Thyroid gland (tissue), 4 donors: ENCODE measurements at places on chromosomes 11 and 22. TPM values are rescaled to one million over a fixed set of nuclear protein-coding genes. Genes with fewer than 3 reads are reported as not detected.

GRCh38 chr11:7538031-7538430 lies 24.2 kb downstream of the PPFIBP2 start:
- H3K27ac ChIP-seq: peak overlapping the region; percentile 79
- H3K27me3 ChIP-seq: no peaks in the 10 kb centered on the region
- H3K4me1 ChIP-seq: peaks cover 70% of the 10 kb centered on the region
- no peak for DNase-seq
- H3K4me3 ChIP-seq: no peak overlapping the region

- peak overlapping the region; percentile 85 for H3K4me3 ChIP-seq
- peaks cover 9% of the 10 kb centered on the region for H3K36me3 ChIP-seq
- H3K4me1 ChIP-seq: peaks cover 44% of the 10 kb centered on the region
- no peak for DNase-seq
- H3K27me3 ChIP-seq: no peaks in the 10 kb centered on the region
These were observed 959 bp downstream of the CCND1 start for GRCh38 chr11:69641681-69642548.

The QSER1 gene
- total RNA-seq: 35.5 TPM

- H3K27me3 ChIP-seq: no peaks in the 10 kb centered on the region
- DNase-seq: peak; percentile 20
- peak overlapping the region; percentile 66 for H3K4me3 ChIP-seq
- H3K4me1 ChIP-seq: peaks cover 33% of the 10 kb centered on the region
These were observed 603 bp upstream of the ZFTA start for GRCh38 chr11:63769042-63769713.

DNA sequence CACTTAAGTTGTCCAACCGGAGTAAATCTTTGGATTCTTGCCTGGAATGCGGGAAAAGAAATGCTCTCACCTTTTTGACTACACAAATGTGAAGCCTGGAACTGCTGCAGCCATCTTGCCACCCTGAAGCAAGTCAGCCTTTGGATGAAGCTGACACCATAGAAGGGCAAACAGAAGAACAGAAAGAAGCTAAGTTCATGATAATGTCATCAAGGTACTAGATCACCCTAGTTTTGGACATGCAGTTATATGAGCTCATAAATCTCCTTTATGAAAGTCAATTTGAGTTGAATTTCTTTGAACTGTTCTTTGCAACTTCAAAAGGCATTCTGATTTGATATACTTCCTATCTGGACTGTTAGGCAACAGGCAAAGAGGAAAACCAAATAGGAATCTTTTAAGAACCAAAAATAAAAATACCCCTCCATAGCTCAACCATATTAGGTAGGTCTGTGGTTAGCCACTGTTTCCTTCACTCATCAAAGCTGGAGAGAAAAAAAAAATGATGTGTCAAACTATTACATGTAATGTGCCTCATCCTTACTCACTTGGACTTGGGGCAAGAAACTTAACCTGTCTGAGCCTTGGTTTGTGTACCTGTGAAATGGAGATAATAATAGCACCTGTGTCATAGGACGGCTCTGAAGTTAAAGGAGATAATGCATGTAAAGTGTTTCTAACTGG lies 91.9 kb downstream of the WT1 start:
- no peaks in the 10 kb centered on the region for H3K4me1 ChIP-seq
- no peaks in the 10 kb centered on the region for H3K27me3 ChIP-seq
- no peak overlapping the region for H3K4me3 ChIP-seq
- H3K36me3 ChIP-seq: no peaks in the 10 kb centered on the region

The CHADL gene
- total RNA-seq: 7.5 TPM

DNA sequence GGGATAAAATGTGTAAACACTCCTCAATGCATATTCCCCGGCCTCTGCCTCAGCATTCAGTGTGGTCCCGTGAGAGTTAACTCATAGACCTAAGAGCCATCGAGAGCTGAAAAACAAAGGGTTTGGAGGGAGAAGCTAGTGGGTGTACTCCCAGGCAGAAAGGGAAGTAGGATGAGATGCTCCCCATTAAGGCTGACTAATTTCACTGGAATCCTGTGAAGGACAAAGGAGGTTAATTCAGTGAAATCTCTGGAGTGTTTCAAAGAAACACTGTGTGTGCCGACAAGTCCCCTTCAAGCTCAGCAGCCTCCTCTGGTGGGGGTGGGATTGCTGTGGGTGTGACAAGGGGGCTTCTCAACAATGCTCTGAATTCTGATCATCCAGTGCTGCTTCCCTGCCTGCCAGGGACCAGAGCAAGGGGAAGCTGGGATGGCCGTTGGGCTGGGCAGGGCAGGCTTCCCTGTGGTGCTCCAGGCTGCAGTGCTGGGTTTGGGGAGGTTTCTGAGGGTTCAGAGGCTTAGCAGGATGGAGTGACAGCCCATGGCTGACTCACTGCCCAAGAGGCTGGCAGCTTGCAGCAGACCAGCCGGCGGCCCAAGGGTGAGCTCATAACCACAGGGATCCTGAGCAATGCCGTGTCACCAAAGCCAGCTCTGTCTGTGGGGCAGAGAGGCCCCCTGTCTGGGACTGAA lies 61.4 kb upstream of the BMAL1 start:
- no peaks in the 10 kb centered on the region for H3K27me3 ChIP-seq
- H3K36me3 ChIP-seq: no peaks in the 10 kb centered on the region
- H3K27ac ChIP-seq: no peak overlapping the region

The ACRV1 gene
- total RNA-seq: not detected

The MUC2 gene
- not detected for total RNA-seq

- no peak overlapping the region for H3K27ac ChIP-seq
- no peaks in the 10 kb centered on the region for H3K36me3 ChIP-seq
- no peak overlapping the region for H3K4me3 ChIP-seq
- no peaks in the 10 kb centered on the region for H3K27me3 ChIP-seq
- no peaks in the 10 kb centered on the region for H3K4me1 ChIP-seq
- no peak for DNase-seq
These were observed 14.0 kb upstream of the ARHGAP42 start for GRCh38 chr11:100673063-100673462.

DNA sequence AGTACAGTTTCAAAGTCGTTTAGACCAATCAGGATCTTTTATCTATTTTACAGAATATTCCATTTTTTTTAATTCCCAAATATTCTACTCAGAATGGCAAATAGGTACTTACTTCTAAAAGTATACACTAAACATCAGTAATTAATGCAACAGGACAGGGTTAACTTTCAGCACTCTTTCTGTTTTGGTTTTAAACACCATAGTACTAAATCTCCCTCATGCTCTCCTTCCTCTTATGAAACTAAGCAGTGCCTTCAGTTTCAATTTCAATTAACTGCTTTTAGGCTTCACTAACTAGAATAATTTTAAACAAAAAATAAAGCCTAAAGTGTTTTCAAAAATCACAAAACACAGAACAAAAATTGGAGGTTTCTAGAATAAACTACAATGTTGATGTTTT lies 57.9 kb downstream of the NOX4 start:
- no peaks in the 10 kb centered on the region for H3K4me1 ChIP-seq
- no peak overlapping the region for H3K4me3 ChIP-seq
- H3K27ac ChIP-seq: no peak overlapping the region
- H3K27me3 ChIP-seq: no peaks in the 10 kb centered on the region
- H3K36me3 ChIP-seq: no peaks in the 10 kb centered on the region

- H3K4me1 ChIP-seq: no peaks in the 10 kb centered on the region
- H3K27ac ChIP-seq: no peak overlapping the region
- no peaks in the 10 kb centered on the region for H3K36me3 ChIP-seq
- no peak overlapping the region for H3K4me3 ChIP-seq
These were observed 22.4 kb upstream of the API5 start for GRCh38 chr11:43289368-43289767.

DNA sequence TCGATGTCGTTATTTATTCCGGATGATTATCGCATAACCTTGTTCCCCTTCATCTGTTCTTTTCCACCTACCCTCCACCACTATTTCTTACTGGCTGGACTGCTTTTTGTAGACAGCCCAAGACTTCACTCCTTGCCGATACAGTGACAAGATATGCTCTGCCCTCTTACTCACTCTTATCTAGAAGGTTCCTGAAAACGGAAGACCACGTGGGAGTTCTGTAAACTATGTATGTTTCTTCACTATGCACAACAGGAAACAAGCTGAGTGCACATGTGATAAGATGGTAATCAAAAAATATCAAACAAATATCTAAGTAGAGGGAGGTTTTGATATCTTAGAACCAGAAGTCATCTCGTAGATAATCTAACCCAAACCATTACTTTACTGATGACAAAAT lies 122.9 kb upstream of the ARHGAP20 start:
- H3K27ac ChIP-seq: no peak overlapping the region
- H3K4me3 ChIP-seq: no peak overlapping the region
- H3K27me3 ChIP-seq: no peaks in the 10 kb centered on the region
- H3K36me3 ChIP-seq: no peaks in the 10 kb centered on the region

GRCh38 chr11:47234669-47235100 lies 13.9 kb downstream of the ACP2 start:
- H3K27ac ChIP-seq: no peak overlapping the region
- H3K4me3 ChIP-seq: no peak overlapping the region
- H3K4me1 ChIP-seq: no peaks in the 10 kb centered on the region
- H3K36me3 ChIP-seq: peaks cover 9% of the 10 kb centered on the region

DNA sequence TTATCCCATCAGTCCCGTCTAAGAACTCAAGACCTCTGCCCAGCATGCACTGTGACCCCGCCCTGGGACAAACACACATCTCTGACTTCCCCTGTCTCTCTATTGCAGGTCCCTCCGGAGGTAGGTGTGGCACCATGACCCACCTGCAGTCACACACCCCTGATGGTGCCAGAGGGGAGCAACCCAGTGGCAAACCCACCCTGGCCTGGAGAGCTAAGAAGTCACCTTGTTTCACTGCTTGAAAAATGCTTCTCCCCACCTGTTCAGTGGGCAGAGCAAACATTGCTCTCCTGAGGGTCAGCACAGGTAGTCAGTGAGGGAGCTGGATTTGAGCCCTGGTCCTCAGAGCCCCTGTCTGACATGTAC lies 23.9 kb downstream of the CAPN1 start:
- H3K4me1 ChIP-seq: no peaks in the 10 kb centered on the region
- peaks cover 63% of the 10 kb centered on the region for H3K36me3 ChIP-seq
- DNase-seq: no peak
- H3K27me3 ChIP-seq: no peaks in the 10 kb centered on the region
- no peak overlapping the region for H3K27ac ChIP-seq

- H3K27ac ChIP-seq: no peak overlapping the region
- peaks cover 22% of the 10 kb centered on the region for H3K4me1 ChIP-seq
- DNase-seq: no peak
- no peaks in the 10 kb centered on the region for H3K27me3 ChIP-seq
- no peaks in the 10 kb centered on the region for H3K36me3 ChIP-seq
These were observed 62.7 kb downstream of the WNT7B start for GRCh38 chr22:45914309-45914708.

DNA sequence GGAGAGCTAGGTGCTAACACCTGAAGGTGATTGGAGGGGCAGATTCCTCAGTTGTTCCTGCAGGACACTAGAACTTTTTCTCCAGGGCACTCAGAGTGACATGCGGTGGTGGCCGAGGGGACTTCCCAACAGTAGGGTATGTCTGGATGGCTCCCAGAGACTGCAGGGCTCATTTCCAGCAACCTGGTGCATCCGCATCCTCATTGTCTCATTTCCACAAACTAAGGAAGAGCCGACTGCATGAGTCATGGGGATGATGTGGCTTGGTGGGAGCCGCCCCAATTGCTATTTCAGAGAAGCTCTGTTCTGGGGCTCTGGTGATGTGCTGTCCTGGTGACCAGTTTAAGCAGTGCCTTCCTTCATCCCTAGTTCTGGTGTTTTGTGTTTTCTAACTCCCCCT lies 2.8 kb upstream of the ROBO4 start:
- peaks cover 20% of the 10 kb centered on the region for H3K4me1 ChIP-seq
- H3K27me3 ChIP-seq: no peaks in the 10 kb centered on the region
- H3K36me3 ChIP-seq: no peaks in the 10 kb centered on the region
- DNase-seq: peak; percentile 28
- no peak overlapping the region for H3K4me3 ChIP-seq

DNA sequence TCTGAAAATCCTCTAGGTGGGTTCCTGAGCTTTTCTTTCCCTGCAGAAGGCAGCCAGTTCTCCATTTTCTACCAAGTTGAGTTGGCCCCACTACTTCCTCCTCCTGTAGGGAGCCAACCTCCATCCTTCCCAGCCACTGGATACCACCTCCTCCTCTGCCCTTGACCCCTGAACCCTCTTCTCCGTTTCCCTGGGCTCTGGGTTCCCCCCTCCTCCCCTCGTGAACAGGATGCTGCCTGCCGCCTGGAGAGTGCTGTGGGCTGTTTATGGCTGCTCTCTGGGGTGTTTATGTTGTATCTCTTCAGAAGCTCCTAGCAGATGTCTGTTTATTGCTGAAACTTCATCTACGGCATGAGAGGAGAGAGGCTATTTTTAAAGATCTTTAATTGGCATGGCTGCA lies 8.6 kb downstream of the MICAL2 start:
- no peak overlapping the region for H3K27ac ChIP-seq
- no peaks in the 10 kb centered on the region for H3K36me3 ChIP-seq
- H3K4me3 ChIP-seq: no peak overlapping the region
- H3K4me1 ChIP-seq: peaks cover 2% of the 10 kb centered on the region

GRCh38 chr11:66479394-66480116 lies 679 bp upstream of the DPP3 start:
- peak; percentile 44 for DNase-seq
- H3K4me1 ChIP-seq: peaks cover 5% of the 10 kb centered on the region
- H3K36me3 ChIP-seq: peaks cover 4% of the 10 kb centered on the region
- peak overlapping the region; percentile 69 for H3K4me3 ChIP-seq

The CARD16 gene
- total RNA-seq: 2.0 TPM

- no peak overlapping the region for H3K4me3 ChIP-seq
- no peaks in the 10 kb centered on the region for H3K36me3 ChIP-seq
- H3K27me3 ChIP-seq: no peaks in the 10 kb centered on the region
- H3K27ac ChIP-seq: no peak overlapping the region
- no peaks in the 10 kb centered on the region for H3K4me1 ChIP-seq
These were observed 1310.3 kb downstream of the BRD1 start for GRCh38 chr22:48517039-48518030.

The GGTLC3 gene
- total RNA-seq: not detected

DNA sequence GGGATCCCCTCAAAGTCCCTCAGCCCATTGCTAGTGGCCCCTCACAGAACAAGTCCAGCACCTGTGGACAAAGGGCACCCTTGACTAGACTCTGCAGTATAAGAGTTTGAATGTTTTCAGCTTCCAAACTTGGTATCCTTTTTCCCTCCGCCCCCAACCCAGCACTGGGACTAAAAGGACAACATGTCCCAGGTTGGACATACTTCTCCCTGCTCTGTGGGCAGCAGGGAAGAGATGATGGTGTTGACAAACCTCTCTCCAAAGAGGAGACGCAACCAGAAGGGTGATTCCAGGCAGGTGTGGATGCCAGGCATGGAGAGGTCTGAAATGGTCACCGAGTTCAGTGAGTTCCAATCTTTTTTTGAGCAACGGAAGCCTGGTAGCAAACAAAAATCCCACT lies 4.5 kb upstream of the MYOD1 start:
- H3K4me3 ChIP-seq: no peak overlapping the region
- H3K36me3 ChIP-seq: no peaks in the 10 kb centered on the region
- H3K4me1 ChIP-seq: no peaks in the 10 kb centered on the region
- no peak overlapping the region for H3K27ac ChIP-seq
- DNase-seq: no peak

The DRD4 gene
- not detected for total RNA-seq
